ENCODE measurements at places on chromosomes 2 and 18.

DNA sequence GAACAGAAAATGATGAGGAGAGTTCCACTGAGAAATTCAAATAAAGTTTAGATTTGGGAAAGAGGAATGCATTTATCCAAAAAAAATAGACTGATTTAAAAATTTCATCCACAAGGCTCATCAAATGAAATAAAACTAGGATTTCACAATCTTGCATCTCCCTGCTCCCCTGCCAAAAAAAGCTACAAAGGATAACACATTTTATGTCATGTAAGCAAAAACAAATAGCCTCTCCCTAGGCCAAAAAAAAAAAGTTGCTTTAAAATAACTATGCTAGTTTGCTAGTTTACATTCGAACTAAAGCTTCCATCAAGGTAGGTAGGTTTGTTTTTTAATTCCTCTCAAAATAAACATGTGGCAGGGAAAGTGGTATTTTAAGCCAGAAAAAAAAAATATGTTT is 465.5 kb upstream of the ID2 start:
- DNase-seq = no peak

DNA sequence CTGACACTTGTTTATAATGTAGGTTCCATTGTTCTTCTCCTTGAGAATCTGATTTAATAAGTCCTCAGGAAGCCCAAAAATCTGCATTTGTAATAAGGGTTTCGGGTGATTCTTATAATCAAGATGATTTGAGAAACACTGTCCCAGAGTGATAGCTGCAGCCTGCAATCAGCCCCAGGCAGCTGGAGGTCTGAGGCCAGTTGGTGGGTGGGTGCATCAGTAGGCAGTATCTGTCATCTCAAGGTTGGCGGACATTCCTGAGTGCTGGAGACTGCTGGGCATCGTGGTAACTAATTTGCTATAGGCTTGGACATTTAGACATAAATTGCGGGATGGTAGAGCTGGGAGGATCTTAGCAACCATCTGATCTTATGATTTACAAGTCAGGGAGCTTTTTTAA is 2.7 kb upstream of the IL18RAP start:
- DNase-seq = no peak

DNA sequence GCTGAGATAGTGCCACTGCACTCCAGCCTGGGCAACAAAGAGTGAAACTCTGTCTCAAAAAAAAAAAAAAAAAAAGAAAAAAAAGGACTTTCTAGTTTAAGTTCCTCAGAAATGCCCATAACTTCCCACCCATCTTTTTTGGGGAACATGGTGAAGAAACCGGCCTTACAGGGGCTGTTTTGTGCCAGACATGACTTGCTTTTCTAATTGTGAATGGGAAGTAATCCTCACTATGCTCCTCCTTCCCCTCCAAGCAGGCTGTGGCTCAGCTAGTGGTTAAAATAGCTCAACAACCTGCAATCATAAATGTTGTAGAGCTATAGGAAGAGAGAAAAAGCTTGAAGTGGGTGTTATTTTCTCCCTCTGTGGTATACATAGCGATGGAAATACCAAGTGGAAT is 34.1 kb upstream of the OLA1 start:
- no peak for DNase-seq

- DNase-seq = no peak
Measured at GRCh38 chr2:194867328-194867727, 789.7 kb upstream of the SLC39A10 start.

- no peak for DNase-seq
Measured at GRCh38 chr2:159798376-159798725, 343 bp upstream of the CD302 start.

GRCh38 chr2:226308986-226309385 is 490.6 kb downstream of the IRS1 start:
- DNase-seq = no peak

DNA sequence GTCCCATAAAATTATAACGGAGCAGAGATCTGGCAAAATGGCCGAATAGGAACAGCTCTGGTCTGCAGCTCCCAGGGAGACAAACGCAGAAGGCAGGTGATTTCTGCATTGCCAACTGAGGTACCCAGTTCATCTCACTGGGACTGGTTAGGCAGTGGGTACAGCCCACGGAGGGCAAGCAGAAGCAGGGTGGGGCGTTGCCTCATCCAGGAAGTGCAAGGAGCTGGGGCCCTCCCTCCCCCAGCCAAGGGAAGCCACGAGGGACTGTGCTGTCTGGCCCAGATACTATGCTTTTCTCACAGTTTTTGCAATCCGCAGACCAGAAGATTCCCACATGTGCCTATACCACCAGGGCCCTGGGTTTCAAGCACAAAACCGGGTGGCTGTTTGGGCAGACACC is 22.8 kb downstream of the ICA1L start:
- DNase-seq = no peak

DNA sequence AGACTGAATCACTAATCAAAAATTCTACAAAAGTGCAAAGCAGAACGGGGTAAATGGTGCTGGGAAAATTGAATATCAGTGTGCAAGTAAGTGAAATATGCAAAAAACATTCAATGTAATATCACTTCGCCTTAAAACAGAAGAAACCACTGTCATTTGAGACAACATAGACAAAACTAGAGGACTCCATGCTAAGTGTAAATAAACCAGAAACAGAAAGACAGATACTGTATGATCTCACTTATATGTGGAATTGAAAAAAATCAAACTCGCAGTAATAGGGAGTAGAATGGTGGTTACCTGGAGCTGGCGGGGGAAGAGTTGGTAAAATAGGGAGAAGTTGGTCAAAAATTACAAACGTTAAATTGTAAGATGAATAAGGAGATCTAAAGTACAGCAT is 1420.0 kb upstream of the CDH2 start:
- no peak for DNase-seq

GRCh38 chr2:160472839-160473251 is 20.8 kb downstream of the RBMS1 start:
- no peak for DNase-seq

DNA sequence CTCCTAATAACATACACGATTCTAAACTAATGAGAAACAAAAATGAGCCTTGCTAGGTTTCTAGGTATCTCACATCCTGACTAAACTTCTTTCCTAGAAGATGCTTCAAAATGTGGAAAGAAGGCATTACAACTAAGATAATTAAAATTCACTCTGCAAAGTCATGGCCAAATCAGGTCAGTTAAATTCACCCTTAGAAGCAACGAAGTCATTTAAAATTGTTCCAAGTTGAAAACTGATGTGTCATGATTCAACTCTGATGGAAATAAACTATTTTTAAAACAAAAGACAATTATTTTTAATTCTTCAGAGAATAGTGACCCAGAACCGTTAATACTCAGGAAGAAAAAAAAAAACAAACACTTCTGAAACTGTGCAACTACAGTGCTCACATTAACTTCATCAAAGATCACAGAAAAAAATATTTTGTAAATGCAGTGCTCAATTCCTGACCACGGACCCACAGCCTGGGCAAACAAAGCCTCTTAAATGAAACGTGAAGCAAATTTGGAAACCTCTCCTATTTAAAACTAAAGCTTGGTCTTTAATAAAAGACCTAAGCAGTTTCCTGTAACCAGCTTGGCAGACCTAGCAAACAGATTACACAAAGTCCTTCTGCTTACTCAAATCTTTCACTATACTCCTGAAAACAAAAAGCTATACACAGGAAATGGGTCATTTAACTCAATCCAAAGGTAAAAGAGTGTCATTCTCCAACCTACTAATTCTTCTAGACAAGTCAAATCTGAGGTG is 39.0 kb downstream of the CHN1 start:
- DNase-seq = no peak

GRCh38 chr2:223047260-223047761 is 4.7 kb upstream of the KCNE4 start:
- DNase-seq = no peak

DNA sequence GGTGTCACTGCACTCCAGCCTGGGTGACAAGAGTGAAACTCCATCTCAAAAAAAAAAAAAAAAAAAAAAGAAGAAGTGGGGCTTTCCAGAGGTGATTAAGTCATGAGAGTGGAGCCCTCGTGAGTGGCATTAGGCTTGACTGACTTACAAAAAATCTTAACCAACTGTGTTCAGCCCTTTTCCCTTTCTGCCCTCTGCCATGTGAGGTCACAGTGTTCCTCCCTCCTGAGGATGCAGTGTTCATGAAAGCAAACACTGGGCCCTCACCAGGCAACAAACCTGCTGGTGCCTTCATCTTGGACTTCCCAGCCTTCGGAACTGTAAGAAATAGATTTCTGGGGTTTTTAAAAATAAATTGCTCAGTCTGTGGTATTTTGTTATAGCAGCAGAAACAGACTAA is 37.0 kb upstream of the METTL21A start:
- DNase-seq = no peak

GRCh38 chr2:222877556-222878300 is 16.9 kb downstream of the ACSL3 start:
- no peak for DNase-seq

- DNase-seq = no peak
Measured at GRCh38 chr2:74091391-74091790, 56.3 kb downstream of the BOLA3 start.
